Tibial nerve (tissue), 4 donors: ENCODE measurements at places on chromosomes 11 and 22. TPM values are rescaled to one million over a fixed set of nuclear protein-coding genes. Genes with fewer than 3 reads are reported as not detected.

- H3K36me3 ChIP-seq, result no peaks in the 10 kb centered on the region
- DNase-seq, result no peak
- H3K27me3 ChIP-seq, result no peaks in the 10 kb centered on the region
- H3K4me3 ChIP-seq, result no peak overlapping the region
These were observed 30.2 kb upstream of the CSTF3 start for GRCh38 chr11:33191467-33191866.

DNA sequence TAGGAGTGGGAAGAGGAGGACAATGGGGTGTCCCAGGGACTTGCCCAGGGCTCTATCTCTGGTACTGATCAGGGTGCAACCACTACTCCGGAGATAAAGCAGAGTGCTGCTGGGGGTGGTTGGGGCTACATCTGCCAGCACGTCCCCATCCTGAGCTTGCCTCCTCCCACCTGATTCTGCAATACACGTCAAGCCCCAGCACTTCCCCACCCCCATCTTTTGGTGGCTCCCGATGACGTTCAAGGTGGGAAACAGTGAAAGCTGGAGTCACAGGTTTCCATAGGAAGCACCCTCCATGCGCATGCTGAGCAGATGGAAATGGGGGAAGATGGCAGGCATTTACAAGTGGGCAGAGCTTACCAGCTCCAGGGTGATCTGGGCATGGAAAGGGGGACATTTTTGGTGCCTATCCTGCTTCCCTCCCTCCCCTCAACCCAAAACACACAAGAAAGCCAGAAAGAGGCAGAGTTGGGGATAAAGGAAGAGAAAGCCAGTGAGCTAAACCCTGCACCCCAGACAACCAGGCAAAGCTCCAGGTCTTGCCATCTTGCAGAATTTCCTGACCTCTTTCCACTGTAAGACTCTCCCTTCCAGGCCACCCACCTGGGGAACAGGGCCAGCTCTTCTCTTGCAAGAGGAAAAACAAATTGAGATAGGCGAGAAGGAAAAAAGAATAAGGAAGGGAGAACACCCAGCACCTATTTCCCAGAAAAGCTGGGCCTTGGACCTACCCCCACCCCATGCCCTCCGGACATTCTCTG is 15.8 kb downstream of the SYT7 start:
- H3K36me3 ChIP-seq, result no peaks in the 10 kb centered on the region
- no peak for DNase-seq
- H3K27ac ChIP-seq, result no peak overlapping the region
- peaks cover 8% of the 10 kb centered on the region for H3K4me1 ChIP-seq

- H3K36me3 ChIP-seq, result no peaks in the 10 kb centered on the region
- peak overlapping the region; percentile 53 for H3K27ac ChIP-seq
- H3K27me3 ChIP-seq, result no peaks in the 10 kb centered on the region
These were observed 2.6 kb downstream of the C11orf91 start for GRCh38 chr11:33697997-33698396.

Gene SSTR3
- total RNA-seq, result not detected

GRCh38 chr11:10208131-10208575 is 85.9 kb downstream of the SBF2 start:
- no peak overlapping the region for H3K27ac ChIP-seq
- DNase-seq, result no peak
- no peaks in the 10 kb centered on the region for H3K36me3 ChIP-seq

- H3K27ac ChIP-seq, result no peak overlapping the region
- no peaks in the 10 kb centered on the region for H3K27me3 ChIP-seq
- H3K4me3 ChIP-seq, result no peak overlapping the region
- no peaks in the 10 kb centered on the region for H3K4me1 ChIP-seq
- no peaks in the 10 kb centered on the region for H3K36me3 ChIP-seq
- no peak for DNase-seq
These were observed 27.6 kb downstream of the PLA2G6 start for GRCh38 chr22:38153821-38154562.

DNA sequence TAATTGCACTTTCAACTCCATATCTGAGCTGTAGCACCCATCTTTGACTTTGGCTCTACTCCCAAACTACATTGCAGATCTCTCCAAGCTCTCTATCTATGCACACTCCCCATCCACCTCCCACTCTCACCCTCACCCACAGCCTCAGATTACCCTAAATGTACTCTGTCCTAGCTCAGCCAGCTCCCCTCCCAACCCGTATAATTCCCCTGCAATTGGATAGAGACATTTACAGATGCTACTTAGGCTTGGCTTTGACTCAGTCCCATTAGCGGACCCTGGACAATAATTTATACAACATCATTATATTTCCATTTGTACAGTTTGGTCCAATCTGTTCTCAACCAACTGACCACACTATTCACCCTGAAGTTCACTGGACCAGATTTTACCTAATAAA is 338.9 kb upstream of the ANO3 start:
- H3K27ac ChIP-seq, result no peak overlapping the region
- DNase-seq, result no peak
- H3K36me3 ChIP-seq, result no peaks in the 10 kb centered on the region

DNA sequence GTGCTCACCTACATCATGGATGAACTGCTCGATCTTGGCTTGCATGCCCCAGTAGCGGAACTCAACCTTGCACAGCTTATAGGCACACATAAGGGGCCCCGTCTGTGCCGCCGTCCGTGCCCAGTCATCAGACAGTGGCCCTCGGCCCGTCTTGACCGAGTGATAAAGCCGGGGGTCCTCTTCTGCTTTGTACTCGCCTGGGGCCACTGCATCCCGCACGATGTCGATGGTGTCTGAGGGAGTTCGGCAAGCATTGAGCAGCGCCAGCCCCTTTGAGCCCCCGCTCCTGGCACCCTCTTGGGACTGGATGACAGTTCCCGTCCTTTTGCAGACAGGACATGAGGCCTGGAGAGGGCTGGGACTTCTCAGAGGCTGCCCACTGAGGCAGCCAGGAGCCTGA is 3.3 kb downstream of the PITPNM1 start:
- no peak overlapping the region for H3K27ac ChIP-seq
- peaks cover 16% of the 10 kb centered on the region for H3K36me3 ChIP-seq
- H3K4me1 ChIP-seq, result peaks cover 40% of the 10 kb centered on the region
- no peak overlapping the region for H3K4me3 ChIP-seq
- no peaks in the 10 kb centered on the region for H3K27me3 ChIP-seq

Gene SLC43A3
- 110 TPM for total RNA-seq

GRCh38 chr22:43276321-43276720 is 66.9 kb downstream of the SCUBE1 start:
- no peak overlapping the region for H3K4me3 ChIP-seq
- DNase-seq, result no peak
- no peaks in the 10 kb centered on the region for H3K4me1 ChIP-seq

DNA sequence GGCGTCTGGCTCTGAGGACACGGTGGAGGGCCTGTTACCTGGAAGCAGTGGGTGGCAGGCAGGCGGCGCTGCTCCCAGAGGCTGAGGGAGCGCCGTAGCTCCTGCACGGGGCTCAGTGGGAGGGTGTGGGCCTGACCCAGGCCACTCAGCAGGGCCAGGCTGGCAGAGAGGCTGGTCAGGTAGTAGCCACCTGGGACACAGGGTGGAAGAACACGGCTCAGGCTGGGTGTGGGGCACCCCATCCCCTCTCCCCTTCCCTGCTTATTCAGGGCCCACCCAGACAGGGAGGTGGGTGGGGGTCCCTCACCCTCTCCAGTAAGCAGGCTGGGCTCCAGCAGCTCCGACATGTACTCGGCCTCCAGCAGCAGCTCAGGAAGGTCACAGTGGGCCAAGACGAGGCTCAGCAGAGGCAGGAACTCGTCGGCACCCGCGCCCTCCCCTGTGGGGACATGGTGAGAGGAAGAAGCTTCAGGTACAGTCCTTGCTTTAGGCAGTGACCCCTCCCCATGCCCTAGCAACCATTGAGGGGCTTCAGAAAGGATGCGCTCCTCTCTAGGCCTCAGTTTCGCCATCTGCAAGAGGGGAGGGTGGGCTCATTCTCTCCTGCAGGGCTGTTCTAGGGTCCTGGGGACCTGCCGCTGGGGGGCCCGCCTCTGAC is 2.9 kb downstream of the RIN1 start:
- H3K4me1 ChIP-seq, result peaks cover 31% of the 10 kb centered on the region
- H3K27ac ChIP-seq, result no peak overlapping the region
- no peaks in the 10 kb centered on the region for H3K27me3 ChIP-seq
- no peak for DNase-seq
- H3K36me3 ChIP-seq, result no peaks in the 10 kb centered on the region

GRCh38 chr11:132925825-132926469 is 606.4 kb downstream of the OPCML start:
- no peak overlapping the region for H3K4me3 ChIP-seq
- no peak overlapping the region for H3K27ac ChIP-seq
- no peaks in the 10 kb centered on the region for H3K4me1 ChIP-seq
- DNase-seq, result no peak
- H3K27me3 ChIP-seq, result no peaks in the 10 kb centered on the region

- no peak overlapping the region for H3K4me3 ChIP-seq
- H3K4me1 ChIP-seq, result no peaks in the 10 kb centered on the region
- DNase-seq, result no peak
- no peaks in the 10 kb centered on the region for H3K36me3 ChIP-seq
- H3K27me3 ChIP-seq, result no peaks in the 10 kb centered on the region
- H3K27ac ChIP-seq, result no peak overlapping the region
These were observed 15.9 kb downstream of the MOGAT2 start for GRCh38 chr11:75733431-75734107.

DNA sequence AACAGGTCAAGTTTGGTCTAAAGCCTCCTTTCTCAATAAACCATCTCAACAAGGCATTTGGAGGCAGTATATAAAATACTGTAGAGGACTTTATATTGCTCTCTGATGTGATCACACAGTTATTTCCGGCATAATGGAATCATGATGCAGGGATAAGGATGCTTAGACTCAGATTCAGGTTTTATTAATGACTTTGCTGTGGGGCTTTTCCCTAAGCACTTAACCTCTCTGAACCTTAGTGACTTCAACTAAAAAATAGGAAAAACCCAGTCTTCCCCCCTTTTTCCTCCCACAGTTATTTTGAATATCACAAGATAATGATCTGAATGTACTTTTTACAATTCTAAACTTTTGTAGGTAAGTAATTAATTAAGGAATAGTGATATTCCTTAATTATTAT is 94.8 kb upstream of the TENM4 start:
- H3K4me3 ChIP-seq, result no peak overlapping the region
- H3K4me1 ChIP-seq, result no peaks in the 10 kb centered on the region
- no peaks in the 10 kb centered on the region for H3K36me3 ChIP-seq
- no peaks in the 10 kb centered on the region for H3K27me3 ChIP-seq
- H3K27ac ChIP-seq, result no peak overlapping the region

DNA sequence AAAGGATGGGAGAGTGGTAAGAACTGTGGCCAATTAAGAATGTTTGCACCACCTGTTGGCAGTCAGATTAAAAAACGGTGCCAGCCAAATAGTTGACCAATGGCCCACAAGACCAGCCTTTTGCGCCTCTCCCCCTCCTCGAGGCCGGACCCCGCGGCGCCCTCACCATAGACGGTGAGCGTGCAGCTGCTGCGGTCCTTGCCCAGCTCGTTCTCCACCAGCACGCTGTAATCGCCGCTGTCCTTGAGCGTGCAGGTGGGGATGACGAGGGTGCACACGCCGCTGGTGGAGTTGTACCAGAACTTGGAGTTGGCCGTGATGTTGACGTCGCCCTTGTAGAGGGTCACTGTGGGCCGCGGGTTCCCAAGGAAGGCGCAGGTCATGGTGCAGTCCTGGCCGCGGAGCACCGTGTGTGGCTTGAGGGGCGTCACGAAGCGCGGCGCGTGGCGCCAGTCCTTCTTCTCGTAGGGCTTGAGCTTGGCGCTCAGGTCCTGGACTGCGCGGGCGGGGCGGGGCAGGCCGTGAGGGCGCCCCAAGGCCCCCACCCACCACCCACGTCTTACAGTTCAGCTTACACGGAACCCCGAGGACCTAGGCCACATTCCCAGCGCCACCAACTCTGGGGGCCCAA is 7.2 kb downstream of the TMEM86A start:
- H3K27me3 ChIP-seq, result no peaks in the 10 kb centered on the region
- H3K27ac ChIP-seq, result peak overlapping the region; percentile 86
- no peak for DNase-seq
- no peaks in the 10 kb centered on the region for H3K36me3 ChIP-seq
